ENCODE measurements at places on chromosomes 5 and 9.

GRCh38 chr5:97735209-97735608 is 552.2 kb upstream of the RIOK2 start:
- peak; percentile 58 for DNase-seq

DNA sequence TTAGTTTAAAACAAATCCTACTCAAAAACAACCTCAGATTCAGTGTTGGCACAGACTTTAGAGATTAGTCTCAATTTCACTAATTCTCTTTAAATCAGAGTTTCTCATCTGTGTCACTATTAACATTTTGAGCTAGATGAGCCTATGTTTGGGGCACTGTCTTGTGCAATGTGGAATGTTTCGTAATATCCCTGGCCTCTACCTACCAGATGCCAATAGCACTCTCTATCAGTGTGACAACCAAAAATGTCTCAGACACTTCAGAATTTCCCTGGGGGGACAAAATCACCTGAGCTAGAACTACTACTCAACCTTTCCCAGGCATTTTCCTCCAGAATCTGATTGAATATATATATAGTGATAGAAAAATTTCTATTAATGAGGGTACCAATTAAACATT is 465.2 kb upstream of the RGMB start:
- no peak for DNase-seq

DNA sequence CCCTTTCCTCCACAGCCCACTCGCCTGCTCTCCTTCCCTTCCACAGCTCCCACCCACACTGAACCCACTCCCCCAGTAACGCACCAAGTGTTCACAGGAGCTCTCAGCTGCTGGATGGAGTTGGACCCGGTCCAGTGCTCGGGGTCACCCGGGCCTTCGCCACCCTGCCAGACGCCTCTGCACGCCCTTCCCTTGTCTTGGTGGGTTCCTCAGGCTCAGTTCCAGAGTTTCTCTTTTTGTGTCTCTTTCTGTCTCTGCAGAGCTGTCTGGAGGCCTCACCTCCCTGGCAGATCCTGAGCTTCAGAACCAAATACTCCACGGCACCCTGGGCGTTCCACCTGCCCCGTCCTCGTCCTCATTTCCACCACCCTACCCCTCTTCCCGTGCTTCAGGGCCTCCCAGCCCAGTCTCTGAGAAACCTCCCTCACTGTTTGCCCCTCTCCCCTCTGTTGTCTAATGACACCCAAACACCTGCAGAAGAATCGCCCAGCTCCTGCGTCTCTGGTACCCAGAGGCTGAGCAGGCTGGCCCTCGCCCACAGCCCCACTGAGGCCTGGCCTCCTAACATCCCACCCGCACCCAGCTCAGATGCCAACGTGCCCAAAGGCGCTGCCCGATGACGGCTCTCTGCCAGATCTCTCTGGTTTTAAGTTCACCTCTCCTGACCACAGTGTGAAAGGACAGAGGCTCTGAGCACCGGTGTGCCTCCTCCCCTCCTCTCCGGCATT is 74.3 kb downstream of the COL23A1 start:
- DNase-seq: no peak

DNA sequence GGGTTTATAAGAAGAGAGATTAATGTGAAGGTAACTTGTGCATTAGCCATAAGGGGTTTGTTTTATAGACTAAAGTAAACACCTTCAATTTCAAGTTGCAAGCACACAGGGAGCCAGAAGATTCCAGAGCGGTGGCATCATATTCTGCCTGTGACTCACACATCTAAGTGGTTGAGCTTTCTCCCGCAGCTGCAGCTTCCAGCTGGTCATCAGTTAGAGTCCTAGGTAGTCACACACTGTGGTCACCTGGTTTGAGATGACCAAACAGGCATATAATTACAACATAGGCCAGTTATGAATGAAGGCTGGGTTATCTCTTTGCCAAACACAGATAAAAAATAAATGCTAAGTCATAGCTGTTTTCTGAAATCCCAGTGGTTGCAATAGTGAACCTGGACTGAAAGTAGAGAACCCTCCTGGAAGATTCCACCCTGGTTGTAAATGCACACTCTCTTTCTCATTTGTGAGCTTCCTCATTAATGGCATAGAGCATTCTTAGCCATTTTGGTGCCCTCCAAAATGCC is 171.3 kb downstream of the GDNF start:
- peak; percentile 85 for DNase-seq

DNA sequence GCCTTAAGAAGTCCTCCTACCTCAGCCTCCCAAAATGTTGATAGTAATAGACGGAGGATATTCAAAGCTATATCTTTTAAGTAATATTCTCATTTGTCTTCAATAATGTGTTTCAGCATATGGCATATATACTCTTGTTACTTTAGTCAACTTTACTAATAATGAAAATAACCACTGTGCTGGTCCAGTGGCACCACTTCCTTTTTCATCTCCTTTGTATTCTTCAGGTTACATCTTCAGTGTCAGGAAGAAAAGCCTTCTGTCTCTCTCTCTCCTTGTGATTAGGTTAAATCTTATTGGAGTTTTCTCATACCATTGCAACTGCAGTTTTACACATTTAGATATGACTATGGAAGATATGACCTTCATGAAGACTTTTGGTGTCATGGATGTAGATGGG is 31.3 kb downstream of the PARP8 start:
- DNase-seq: no peak

- no peak for DNase-seq
Observed at GRCh38 chr9:123561046-123561445, 205.0 kb downstream of the CRB2 start.

DNA sequence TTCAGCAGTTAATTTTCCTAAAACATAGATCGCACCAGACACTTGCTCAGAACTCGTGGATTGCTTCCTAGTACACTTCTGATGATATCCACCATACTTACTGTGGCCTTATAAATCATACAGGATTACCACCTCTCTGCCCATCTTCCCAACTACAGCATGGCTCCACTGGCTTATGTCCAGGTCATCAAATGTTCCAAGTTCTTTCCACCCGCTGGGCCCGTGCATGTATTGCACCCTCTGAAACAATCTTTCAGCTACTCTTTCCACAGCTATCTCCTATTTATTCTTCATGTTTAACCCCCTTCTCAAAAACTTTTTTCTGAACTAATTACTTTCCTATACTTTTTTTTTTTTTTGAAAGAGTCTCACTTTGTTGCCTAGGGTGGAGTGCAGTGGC is 18.5 kb downstream of the FBXW2 start:
- no peak for DNase-seq

DNA sequence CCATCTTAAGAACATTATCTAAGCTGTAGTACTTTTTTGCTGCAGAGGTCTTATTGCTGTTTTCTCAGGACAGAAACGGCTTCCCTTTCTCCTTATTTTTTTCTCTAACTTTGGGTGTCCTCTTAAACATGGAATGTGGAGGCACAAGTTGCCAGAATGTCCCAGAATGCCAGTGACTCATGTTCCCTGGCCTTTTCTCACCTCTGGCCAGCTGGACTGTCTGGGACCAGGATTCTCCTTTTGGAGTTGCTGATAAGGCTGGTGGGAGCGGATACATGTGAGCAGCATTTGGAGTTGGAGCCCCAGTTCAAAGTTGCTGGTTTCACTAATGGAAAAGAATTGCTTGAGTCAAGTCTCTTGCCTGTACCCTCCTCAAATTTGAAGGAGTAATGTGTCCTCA is 112.8 kb downstream of the ARHGAP26 start:
- DNase-seq: no peak

DNA sequence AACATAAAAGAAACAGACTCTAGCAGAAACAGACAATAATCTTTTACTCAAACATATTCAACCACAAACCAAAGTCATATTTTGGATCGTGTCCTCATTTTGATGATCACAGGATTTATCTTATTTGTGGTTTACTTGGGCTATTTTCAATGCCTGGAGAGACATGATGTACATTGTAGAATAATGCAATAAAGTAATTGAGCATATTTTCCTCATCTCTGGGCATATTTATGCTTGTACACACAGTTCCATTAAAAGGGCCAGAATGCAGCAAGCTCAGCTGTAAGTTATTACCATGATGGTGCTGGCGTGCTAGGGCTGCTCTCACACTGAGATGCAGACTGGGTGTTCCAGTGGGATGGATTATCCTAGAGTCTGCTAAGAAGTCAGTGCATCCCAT is 456.7 kb downstream of the TLE4 start:
- DNase-seq: peak; percentile 62

DNA sequence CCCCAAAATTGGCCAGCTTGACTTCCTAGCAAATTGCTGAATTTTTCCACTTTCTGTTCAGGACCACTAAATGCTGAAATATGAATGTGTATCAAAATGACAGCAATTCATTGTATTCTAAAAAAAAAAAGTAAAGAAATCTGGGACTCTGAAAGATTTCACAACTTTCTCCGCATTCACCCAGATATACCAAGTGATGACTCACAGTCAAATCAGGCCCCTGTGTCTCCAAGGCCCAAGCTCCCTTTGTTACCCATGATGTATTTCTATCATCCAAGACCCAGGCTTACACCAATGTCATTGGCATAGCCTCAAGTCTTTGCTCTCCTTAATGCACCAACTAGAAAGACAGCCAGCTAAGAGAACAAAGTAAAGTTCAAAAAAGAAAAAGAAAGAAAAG is 493.9 kb downstream of the NTRK2 start:
- DNase-seq: no peak

- no peak for DNase-seq
Observed at GRCh38 chr9:71835596-71835995, 67.3 kb upstream of the CEMIP2 start.

DNA sequence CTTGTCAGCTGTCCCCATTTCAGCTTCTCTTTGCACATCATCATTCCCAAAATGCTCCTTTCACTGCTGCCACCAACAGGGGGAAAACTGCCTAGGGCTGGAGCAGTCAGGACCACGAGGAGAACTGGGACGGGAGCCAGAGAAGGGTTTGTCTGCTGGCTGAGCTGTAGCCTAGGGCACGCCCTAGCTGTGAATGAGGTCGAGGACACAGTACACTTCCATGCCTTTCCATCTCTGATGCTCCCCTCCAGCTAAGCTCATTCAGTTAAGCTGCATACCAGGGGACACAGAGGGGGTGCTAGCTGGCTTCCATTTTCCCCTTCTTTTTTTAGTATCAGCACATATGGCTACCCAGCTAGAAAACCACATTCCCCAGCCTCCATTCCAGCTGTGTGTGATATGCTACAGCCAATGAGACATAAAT is 64.7 kb downstream of the STK10 start:
- no peak for DNase-seq

DNA sequence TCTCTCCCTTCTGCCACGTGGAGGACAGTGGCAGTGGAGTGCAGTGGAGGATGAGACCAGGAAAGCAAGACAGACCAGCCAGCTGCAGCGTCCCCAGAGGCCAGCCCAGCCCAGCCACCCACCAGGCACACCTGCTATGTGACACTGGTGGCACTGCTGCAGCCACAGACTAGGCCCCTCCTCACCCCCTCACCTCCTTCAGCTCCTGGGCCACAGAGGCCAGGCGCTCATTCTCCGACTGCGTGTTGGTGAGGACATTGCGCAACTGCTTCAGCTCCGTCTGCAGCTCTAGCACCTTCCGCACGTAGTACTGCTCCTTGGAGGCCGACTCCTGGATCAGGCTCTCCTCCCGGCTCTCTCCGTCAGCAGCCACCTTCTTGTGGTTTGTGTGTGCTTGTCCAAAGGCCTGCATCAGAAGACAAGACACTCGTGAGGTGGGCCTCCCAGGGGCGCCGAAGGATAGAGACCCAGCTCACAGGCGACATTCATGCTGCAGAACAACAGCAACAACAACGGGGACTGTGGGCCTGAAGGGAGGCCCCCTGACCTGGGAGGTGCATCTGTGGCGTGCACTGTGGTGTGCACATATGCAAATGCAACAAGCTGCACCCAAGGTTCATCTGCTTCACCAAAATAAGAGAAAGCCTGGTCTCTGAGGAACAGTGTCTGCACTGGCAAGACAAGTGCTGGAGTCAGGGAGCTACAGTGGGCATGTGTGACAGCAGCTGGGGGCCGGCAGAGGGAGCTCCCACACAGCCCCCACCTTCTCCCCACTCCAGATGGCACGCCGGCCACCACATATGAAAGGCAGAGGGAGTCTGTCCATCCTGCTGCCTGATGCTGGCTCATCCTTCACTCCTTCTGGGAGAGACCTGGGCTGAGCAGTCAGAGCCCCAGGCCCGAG is 35.5 kb downstream of the BICD2 start:
- no peak for DNase-seq

- DNase-seq: no peak
Observed at GRCh38 chr5:87139795-87140194, 127.9 kb upstream of the RASA1 start.

DNA sequence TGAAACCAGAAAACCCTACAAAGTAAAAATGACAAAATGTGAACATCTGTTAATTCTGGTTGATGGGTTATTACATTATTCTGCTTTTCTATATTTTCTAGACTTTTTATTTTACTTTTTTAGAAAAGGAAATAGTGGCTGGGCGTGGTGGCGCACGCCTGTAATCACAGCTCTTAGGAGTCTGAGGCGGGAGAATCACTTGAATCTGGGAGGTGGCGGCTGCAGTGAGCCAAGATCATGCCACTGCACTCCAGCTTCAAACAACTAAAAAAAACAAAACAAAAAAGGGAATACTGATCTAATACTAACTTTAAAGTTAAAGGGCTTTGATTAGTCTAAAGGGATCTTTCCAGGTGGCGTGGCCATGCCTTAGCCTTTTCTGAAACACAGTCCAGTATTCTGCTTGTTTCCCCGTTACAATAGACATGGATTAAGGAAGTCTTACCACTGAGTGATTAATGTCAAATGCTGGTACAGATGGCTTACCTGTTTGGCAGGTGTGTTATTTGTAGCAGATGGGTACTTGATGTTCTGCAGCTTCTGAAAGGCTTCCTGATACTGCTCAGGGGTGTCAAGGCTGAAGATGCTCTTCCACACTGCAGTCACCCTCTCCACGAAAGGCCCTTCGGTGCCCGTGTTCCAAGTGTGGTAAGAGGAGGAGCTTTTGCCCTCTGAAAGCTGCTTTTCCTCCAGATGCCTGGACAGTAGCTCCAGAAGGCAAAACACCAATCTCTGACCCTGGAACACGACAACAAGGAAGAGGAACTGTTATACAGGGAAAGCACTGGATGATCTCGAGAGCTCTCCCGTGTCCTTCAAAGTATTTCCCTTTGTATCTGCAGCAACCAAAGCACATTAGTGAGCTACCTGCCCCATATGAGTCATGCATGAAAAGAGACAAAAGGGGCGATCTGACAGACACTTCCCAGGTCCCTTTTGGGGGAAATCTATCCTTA is 37.5 kb downstream of the CNOT8 start:
- no peak for DNase-seq

DNA sequence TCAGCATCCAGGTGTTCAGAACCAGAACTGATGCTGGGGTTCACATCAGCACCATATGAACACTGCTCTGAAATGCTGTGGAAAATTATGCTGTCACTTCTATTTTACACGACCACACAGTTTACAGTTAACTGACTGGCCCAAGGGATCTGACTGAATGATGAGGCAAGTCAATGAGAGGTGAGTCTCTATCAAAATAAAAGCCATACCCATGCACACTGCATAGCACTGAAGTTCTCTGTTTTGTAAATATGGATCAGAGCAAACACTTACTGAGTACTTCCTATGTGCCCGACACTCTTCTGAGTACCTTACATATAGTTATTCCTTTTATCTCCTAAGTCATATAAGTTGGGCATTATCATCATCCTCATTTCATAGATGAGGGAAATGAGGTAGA is 122.8 kb downstream of the TARS1 start:
- DNase-seq: no peak
